ENCODE measurements at places on chromosomes 12 and 14.

GRCh38 chr14:101008196-101008595 is 104.7 kb upstream of the RTL1 start:
- DNase-seq, result no peak

GRCh38 chr12:28578361-28578760 is 388.1 kb downstream of the CCDC91 start:
- no peak for DNase-seq

- DNase-seq, result no peak
Observed at GRCh38 chr12:76108356-76108755, 23.9 kb upstream of the NAP1L1 start.

DNA sequence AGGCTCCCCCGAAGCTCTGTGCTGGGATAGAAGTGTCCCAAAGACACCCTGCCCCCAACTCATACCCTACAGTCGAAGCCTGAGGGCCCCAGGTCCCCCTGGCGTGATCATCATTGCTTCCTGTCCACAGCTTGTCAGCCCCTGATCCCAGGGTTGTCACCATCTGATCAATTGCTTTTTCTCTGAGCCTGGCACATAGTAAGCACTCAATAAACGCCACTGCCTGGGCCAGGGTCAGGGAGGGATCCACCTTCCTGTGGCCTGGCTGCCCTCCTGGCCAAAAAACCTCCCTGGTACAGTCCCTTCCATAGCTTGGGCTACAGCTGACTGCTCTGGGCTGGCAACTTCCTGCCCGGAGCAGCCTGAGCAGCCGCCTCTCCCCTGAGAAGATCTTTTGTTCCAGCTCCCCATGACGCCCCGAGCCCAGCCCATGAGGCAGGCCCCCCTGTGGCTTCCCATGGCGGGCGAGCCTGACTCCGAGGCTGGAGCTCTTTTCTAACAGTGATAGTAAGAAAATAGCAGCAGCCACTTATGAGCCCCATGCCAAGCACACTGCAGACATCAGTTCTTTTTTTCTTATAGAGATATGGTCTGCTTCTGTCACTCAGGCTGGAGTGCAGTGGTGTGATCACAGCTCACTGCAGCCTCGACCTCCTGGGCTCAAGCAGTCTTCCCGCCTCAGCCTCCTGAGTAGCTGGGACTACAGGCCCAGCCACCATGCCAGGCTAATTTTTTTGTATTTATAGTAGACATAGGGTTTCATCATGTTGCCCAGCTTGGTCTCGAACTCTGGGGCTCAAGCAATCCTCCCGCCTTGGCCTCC is 6.5 kb downstream of the SH2B3 start:
- peak; percentile 76 for DNase-seq

DNA sequence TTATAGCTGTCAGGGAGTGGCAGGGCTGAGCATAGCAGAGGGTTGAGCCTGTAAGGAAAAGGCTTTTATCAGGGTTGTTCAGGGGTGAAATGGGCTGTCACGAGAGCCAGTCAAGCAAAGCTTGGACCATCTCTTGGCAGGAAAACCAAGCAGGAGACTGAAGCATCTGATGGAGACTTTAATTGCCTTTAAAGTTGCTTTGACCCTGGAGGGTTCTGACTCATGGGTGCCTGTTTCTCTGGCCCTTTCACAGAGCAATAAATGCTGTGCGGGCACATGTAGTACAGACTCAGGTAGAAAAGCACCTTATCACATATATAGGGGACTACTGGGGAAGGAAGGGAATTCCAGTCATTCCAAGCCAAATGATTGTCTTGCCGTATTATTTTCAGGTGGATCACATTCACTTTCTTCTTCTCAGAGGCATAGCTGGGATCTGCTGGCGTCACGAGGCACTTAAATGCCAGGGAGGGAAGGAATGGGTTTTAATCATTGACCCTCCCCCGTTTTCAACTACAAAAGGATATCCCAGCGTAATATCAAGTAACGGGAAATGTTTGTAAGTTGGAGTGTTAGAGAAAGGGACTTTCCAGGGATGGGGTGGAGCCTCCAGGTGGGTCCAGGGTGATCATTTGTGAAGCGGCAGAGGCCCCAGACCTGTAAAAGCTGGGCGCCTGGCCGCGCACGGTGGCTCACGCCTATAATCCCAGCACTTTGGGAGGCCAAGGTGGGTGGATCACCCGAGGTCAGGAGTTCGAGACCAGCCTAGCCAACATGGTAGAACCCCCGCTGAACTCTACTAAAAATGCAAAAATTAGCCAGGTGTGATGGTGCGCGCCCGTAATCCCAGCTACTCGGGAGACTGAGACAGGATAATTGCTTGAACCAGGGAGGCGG is 34.9 kb downstream of the PLEKHD1 start:
- DNase-seq, result no peak

All from astrocyte of the hippocampus (primary cell).